NCI-H524 (cell line): ENCODE measurements at places on chromosomes 4 and X.

DNA sequence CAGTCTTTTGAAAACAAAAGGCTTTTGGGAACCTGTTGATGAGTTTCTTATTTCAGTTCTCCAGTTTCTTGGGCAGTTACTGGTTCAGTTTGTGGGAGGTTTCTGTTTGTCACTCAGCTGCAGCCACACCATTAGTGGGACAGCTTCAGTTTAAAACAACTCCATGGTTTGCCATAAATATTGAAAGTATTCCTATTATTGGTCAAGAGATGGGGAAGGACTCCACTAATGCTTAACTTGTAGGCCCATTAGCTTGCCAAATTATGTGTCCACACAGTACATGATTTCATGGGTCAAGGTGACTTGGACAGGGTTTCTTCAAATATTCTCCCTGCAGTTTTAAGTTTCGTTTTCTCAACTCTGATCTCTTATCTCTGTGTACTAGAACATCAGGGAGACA, 15.5 kb upstream of the ASIC5 start:
- no peak for DNase-seq

DNA sequence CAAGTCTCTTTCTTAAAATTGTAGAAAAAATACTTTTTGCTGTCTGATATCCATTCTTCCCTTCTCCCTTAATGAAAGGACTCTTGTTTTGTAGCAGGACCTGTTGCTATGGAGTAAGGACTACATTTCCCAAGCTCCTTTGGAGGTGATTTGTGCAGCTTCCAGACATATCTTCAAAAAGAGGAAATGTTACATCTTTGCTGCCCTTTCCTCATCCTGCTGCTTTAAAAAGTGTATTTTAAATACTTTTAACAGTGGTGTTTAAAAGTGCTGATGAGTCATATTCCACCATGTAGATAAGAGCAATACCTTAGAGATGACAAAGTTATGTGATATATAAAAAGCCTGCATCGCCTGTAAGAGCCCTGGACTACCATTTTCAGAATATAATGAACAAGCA, 98.7 kb downstream of the CFAP299 start:
- no peak for DNase-seq

- no peak for DNase-seq
Observed at GRCh38 chrX:107683124-107683895, 55.0 kb downstream of the PRPS1 start.

- no peak for DNase-seq
Observed at GRCh38 chrX:93259029-93259428, 414.3 kb downstream of the NAP1L3 start.

DNA sequence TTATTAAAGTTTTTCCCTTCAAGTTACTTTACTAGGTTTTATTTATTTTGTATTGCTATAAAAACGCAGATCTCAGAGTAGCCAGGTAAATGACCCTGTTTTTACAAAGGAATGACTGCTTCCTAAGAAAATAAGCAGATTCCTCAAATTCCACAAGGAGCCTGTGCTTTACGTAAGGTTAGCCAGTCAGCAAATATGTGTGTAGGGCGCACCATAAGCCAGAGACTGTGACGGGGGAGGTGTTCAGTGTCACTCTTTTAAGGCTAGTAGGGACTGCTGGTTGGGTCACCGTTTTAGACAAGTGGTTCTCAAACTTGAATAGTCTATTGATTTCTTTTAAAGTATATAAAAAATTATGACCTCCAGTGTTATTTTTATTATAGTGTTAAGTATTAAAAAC, 119.9 kb downstream of the ANK2 start:
- no peak for DNase-seq

DNA sequence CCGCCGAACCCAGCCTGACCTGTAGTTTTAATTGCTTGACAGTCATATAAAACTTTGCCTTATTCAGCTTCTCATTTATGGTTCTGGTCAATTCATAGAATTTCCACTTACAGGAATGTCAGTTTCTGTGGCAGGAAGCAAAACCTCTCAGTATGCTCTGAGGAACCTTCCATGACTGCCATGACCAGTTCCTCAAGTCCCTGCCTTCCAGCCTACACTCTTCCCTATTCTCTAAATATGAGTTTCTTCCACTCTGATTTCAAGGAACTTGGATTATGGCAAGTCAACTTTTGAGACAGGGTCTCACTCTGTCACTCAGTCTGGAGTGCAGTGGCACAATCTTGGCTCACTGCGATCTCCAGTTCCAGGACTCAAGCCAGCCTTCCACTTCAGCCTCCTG, 26.0 kb upstream of the NSUN7 start:
- DNase-seq = no peak
